Stimulated activated CD4-positive, alpha-beta T cell treated with anti-CD3 and anti-CD28 coated beads, TNF-alpha, amount 100 ng/mL, for 1 hour (primary cell): ENCODE measurements at places on chromosomes 12 and 14.
A peak's percentile ranks its signal among the peaks of the same experiment; 100 is the strongest.

DNA sequence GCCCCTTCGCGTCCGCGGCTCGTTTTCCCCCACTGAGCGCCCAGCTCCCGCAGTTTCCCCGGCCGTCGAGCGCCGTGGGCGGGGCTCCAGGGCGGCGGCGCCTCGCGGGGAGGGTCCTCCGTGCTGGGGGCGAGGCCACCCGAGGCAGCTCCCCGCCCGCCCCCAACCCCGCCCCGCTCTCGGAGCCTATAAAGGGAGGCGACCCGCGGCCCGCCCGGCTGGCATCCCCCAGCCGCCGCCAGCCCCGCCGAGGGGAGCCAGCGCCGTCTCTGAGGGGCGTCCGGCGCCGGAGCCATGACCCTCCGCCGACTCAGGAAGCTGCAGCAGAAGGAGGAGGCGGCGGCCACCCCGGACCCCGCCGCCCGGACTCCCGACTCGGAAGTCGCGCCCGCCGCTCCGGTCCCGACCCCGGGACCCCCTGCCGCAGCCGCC, at the start of gene TAMALIN:
TAMALIN (plus strand) TSS at position 221 of the 432 bp plus-strand sequence; CDS start at position 295, 74 bp downstream.
- peak; percentile 73 for DNase-seq

DNA sequence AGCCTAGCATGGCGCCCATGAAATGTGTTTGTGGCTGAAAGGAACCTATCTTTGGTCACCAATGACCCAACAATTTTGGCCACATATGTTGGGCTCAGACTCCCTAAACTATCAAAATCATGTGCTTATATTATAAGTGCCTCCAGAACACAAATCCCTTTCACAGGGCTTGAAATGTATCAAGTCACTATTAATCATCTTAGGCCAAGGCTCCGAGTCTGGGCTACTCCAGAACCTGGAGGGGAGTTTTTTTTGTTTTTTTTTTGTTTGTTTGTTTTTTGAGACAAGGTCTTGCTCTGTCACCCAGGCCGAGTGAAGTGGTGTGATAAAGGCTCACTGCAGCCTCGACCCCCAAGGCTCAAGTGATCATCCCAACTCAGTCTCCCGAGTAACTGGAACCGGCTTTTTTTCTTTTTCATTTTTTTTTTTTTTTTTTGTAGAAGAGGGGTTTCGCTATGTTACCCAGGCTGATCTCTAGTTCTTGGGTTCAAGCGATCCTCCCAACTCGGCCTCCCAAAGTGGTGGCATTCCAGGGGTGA, 989 bp upstream of the DRAM1 start:
- DNase-seq = no peak

DNA sequence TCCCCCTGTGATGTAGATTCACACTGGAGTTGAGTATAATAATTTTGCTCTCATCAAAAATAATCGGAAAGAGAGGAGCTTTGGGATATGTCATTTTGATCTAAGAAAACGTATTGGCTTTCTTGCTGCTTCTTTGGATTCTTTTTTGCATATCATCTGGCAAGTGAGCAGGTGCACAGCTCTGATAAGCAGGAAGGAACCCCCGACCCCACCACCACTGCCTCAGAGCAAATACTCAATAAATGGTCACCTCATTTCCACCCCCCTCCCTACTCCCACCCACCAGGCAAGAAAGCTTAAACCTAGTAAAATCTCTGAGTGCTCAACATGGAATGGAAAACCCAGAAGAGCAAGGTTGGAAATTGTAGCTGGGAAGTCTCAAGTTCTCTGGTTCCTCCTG, 49.4 kb downstream of the IFNG-AS1 start:
- no peak for DNase-seq

DNA sequence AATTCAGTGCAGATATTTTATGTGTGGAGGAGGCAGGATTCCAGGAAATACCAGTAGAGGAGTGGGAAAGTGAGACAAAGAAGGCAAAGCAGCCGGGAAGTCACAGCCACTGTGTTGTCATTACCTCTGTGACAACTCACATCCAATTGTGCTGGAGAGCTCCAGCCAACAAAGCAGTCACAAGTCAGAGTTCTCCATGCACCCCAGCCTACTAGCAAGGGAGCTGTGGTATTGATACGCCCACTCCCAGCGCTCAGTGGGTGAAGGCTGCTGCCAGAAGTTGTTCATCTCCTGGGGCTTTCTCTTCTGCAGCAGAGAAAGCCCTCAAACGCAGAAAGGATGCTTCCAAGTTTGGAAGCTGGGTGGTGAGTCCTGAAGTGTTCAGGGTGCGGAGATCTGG, 93.9 kb downstream of the DICER1 start:
- DNase-seq = no peak

DNA sequence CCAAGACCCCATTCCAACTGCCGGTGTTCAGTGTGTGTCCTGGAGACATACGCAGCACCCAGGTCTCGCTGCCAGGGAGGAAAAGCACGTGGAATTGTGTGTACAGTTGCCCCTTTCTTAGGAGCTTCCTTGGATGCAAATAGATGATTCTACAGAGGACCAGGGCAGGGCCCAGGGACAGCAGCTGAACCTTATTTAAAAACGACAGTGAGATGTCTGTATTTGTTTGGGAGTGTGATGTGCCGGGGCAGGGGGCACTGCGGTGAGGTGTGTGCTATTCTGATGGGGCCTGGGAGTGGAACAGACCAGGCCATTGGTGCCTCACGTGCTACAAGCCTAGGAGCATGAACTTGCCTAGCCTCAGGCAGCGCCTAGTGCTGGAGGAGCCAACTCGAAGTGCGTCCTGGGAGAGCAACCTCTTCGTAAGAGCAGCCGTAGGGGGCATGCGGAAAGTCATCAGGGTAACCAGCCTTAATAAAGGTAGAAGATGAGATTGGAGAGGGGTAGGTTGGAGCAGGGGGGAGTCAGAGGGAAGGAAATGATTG, 98.3 kb upstream of the ESRRB start:
- DNase-seq = no peak

- no peak for DNase-seq
These were observed 6.5 kb upstream of the WASHC4 start for GRCh38 chr12:105100998-105101397.

GRCh38 chr12:85424581-85425348, 144.7 kb downstream of the ALX1 start:
- no peak for DNase-seq

DNA sequence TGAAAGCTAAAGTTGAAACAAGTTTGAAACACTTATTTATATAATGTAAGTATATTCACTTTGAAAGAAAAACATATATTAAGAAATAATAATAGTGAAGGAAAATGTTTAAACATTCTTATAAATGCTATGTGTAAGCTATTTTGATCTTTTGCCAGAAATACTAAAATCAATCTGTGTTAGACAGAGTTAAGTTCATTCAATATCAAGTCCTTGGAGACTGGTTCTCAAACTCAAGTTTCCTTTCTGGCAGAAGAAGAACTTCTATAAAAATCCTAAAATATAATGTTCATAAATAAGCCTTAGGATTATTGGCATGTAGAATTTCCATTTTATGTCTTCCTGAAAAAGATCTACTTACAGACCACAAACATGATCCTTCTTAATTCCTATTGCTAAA, 45.3 kb downstream of the TAOK3 start:
- DNase-seq = no peak

DNA sequence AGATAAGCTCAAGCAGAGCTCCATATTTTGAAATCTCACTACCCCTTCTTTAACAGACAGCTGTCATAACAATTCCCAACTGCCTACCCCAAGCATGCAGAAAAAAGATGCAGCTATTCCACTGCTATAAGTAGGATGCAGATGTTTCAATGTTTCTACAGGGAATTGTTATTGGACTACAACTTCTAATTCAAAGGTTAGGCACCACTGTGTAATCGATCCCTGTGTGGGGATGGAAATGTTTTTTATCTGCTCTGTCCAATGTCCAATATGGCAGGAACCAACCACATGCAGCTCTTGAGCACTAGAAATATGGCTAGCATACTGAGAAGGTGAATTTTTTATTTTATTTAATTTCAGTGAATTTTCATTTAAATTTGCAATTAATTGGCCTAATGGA, 208.6 kb downstream of the SLC2A13 start:
- DNase-seq = no peak

DNA sequence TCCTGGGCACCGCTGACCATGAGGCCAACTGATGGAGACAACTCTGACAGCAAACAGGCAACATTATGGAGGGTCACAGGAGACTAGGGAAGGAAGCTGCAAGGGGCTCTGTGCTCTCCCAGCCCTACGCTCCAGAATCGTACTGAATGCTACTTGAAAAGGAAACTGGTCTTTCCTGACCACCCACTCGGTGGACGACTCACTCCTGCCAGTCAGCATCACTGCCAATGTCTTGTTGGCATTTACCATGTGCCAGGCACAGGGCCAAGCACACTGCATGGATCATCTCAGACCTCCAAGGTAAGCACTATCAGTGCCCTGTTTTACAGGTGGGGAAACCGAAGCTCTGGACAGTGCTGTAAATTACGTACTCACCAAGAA, 38.0 kb downstream of the CCDC85C start:
- no peak for DNase-seq

DNA sequence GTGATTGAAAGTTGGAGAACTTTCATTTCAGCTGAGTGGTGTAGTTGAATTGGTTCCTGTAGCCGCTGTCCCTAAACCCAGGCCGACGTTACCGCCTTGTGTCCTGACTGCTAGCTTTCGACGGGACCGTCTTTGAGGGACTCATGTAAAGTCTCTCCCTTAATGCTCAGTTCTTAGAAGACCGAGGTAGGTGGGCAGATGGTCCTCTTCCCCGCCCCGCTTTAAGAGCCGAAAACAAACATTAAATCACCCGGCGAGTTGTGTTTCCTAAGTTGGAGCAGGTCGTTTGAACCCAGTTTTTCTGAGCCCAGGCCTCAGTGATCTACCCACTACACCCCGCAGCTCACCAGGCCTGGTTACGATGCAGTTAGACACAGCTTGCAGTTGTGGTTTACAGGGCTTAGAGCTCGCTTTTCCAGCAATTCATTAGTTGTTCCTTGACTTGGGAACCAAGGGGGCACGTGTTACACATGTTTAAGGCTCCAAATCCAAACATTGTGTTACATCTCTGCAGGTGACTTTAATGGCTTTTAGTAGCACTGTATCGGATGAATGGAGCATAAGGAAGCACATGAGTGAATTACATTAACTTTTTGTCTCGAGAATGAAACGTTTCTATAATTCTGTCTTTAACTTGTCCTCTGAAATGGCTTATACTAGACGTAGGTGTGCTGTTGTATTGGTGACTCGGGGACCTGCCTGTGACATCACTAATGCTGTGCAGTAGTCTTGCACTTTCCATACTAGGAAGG, 790 bp downstream of the NEDD1 start:
- no peak for DNase-seq

DNA sequence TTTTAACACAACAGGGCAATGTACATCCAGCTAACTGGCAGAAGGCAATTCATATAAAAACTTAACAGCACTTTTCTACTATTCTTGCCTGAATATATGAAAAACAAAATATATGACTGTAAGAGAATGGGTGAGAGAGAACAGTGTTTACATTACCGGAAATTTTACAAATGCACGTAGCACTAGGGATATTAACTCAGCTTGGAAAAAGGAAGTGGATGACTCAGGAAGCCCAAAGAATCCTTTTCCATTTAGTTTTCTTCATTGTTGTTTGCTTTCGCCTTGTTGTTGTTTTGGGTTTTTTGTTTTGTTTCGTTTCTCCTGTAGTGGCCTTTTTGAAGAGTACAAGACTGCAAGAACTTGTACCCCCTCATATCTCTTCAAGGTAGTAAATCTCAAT, 295.5 kb downstream of the EGLN3 start:
- DNase-seq = no peak

GRCh38 chr14:53545217-53545616, 392.1 kb upstream of the DDHD1 start:
- DNase-seq = no peak

DNA sequence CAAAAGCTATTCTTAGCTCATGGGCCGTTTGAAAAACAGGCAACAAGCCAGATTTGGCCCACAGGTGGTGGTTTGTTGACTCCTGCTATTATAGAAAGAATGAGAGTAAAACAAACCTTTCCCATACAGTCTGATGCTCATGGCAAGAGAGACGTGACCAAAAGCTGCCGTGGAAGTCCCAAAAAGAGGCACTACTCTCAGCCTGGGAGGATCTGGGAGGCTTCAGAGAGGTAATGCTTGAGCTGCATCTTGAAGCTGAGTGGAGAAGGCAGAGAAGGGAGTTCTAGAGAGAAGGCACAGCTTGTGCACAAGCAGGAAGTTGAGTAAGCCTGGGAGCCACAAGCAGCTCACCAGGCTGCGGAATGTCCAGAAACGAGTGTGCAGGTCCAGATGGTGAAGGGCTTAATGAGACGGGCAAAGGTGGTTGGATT, 9.6 kb downstream of the PLXNC1 start:
- no peak for DNase-seq
